ENCODE measurements at places on chromosomes 13 and 19.

- peak; percentile 67 for DNase-seq
Observed at GRCh38 chr19:10424011-10424637, 3.8 kb downstream of the PDE4A start.

DNA sequence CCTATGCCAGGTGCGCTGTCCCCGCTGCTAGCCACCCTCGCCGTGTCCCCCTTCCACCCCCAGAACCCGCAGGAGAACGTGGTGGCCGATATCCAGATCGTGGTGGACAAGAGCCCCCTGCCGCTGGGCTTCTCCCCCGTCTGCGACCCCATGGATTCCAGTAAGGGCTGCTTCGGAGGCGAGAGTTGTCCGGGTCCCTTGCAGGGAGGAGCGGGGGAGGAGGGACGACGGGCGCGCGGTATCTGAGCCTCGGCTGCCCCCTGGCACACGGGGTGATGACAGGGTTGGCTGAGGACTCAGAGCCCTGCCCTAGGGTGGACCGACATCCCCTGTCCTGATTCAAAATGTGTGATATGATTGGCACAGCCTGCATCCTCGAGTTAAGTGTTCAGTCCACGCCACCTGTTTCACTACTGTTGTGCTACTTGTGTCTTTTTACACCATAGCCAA is 653 bp downstream of the MVB12A start:
- DNase-seq: no peak

- DNase-seq: no peak
Observed at GRCh38 chr13:111337206-111337605, 16.8 kb downstream of the TEX29 start.

DNA sequence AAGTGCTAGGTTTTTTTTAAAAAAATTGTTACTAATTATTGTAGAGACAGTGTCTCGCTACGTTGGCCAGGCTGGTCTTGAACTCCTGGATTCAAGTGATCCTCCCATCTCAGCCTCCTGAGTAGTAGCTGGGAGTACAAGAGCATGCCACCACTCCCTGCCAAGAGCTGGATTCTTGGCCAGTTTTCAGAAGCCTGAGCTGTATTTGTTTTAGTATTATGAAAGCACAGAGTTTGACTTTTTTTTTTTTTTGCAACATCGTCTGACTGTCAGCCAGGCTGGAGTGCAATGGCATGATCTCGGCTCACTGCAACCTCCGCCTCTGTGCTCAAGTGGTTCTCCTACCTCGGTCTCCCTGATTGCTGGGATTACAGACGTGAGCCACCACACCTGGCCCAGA is 7.0 kb downstream of the ARMC6 start:
- no peak for DNase-seq

DNA sequence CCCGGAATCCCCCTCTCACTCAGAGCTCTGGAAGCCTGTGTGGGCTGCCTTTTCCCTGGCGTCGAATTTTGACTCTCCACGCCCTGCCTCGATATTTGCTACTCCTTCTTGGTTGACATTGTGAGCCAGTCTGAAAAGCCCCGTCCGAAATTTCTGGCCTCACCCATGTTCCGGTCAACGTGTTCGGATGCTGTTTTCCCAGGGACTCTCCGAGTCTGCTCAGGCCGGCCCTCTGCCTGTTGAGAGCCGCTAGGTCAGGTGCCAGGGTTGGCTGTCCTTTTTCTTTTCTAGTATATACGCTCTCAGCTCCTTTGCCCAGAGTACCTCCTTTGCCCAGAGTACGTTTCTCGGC is 6.8 kb upstream of the DGKH start:
- DNase-seq: peak; percentile 23

GRCh38 chr13:33696530-33696929 is 121.4 kb upstream of the RFC3 start:
- no peak for DNase-seq

- DNase-seq: no peak
Observed at GRCh38 chr13:42364613-42365000, 92.7 kb downstream of the AKAP11 start.

GRCh38 chr13:24220086-24220703 is 59.7 kb downstream of the SPATA13 start:
- no peak for DNase-seq

GRCh38 chr13:65926750-65927171 is 1303.4 kb downstream of the PCDH9 start:
- DNase-seq: peak; percentile 14

GRCh38 chr19:29019403-29019802 is 193.5 kb downstream of the UQCRFS1 start:
- no peak for DNase-seq

Measured in hypothalamus (tissue), 51 donors.